CD4-positive, alpha-beta T cell treated with Interleukin-6 at 100 ng/mL for 8 hours (primary cell): ENCODE measurements at places on chromosomes 4 and X.

- DNase-seq, result no peak
Observed at GRCh38 chr4:38751341-38752010, 31.3 kb downstream of the TLR10 start.

DNA sequence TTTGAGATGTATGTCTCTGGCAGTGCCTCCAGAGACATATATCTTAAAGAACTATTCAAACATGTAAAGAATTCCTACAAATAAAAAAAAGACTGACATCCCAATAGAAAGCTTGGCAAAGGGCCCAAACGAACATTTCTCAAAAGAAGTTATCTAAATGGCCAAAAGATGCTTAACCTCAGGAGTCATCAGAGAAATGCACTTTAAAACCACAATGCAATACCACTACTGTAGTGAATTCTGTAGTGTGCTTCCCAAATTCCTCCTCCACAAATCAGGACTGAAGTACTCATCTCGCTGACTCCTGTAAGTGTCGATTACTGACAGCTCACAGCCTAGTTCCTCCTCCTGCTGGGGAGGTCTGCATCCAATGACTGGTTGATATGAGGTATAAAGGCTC, 129.0 kb upstream of the MAMLD1 start:
- DNase-seq, result no peak

- DNase-seq, result no peak
Observed at GRCh38 chr4:60945641-60946040, 254.5 kb upstream of the ADGRL3 start.

- no peak for DNase-seq
Observed at GRCh38 chr4:110620691-110621327, 2.1 kb downstream of the PITX2 start.

DNA sequence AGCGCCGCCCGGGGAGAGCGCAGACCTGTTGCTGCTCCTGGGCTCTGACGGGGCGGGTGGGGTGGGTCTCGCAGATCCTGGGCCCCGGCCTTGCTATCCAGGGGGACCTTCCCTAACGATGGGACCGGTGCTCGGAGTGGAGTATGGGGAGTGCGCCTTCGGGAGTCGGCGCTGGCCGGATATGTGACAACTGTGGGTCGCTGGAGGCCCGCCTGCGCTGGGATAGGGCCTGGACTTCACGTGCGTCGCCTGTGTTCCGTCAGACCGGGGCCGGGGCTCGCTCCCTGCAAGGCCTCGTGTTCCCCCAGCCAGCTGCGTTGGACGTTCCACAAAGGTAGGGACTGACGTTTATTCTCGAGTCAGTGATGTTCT, 1.3 kb downstream of the TBL1X start:
- no peak for DNase-seq

- DNase-seq, result no peak
Observed at GRCh38 chr4:137510557-137511265, 21.6 kb downstream of the PCDH18 start.
